ENCODE measurements at places on chromosomes 2 and 18.

DNA sequence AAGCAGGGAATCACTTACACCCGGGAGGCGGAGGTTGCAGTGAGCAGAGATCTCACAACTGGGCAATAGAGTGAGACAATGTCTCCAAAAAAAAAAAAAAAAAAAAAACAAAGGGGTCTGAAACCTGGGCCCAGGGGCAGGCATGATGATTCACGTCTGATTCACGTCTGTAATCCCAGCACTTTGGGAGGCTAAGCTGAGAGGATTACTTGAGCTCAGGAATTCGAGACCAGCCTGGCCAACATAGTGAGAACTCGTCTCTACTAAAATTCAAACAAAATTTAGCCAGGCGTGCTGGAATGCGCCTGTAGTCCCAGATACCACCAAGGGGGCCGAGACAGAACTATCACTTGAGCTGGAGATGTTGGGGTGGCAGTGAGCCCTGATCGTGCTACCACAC is 30.3 kb downstream of the TEX44 start:
- DNase-seq, result no peak

- no peak for DNase-seq
Measured at GRCh38 chr2:21043744-21044532, at the start of gene APOB. TSS of gene APOB (minus strand) at chr2:21044073. CDS start at chr2:21043945, 128 bp downstream.

DNA sequence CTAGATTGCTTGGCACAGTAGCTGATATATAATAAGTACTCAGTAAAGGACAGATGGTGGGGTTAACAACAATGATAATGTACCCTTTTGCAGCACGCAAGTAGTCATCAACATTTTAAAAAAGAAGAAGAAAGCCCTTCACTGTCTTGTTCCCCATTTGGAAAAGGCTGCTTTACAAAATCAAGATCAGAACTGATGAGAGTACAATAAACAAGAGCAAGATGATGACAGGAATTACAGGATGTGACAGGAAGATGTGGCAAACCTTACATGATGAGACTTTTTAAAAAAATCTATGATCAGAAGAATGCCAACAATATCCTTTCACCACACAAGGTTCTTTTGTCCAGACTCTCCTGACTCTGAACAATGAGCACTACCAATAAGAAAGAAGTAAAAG is 9.1 kb downstream of the TYW5 start:
- DNase-seq, result no peak

GRCh38 chr2:196750977-196751631 is 48.4 kb downstream of the GTF3C3 start:
- peak; percentile 34 for DNase-seq

GRCh38 chr2:3345621-3346020 is 32.0 kb downstream of the EIPR1 start:
- no peak for DNase-seq

GRCh38 chr2:149513461-149513860 is 74.1 kb downstream of the MMADHC start:
- DNase-seq, result no peak

- DNase-seq, result no peak
Measured at GRCh38 chr2:98772536-98772935, 41.6 kb upstream of the MGAT4A start.

DNA sequence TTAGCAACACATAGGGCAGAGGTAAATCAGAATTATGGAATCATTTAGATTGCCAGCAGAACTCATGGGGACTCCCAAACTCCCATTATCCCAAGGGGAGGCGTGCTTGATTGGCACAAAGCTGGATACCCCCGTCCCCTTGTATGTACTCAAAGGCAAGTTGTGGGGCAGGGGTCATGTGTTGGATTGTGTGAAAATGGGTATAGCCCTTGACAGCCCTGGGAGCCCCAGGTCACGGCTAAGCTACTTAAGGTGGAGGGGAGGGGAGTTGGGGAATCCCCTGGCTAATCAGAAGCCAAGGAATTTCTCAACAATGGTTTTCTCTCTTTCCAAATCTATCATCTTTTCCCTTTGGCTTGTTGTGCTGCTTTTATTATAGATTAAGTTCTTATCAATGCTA is 32.7 kb downstream of the CLIP4 start:
- no peak for DNase-seq

DNA sequence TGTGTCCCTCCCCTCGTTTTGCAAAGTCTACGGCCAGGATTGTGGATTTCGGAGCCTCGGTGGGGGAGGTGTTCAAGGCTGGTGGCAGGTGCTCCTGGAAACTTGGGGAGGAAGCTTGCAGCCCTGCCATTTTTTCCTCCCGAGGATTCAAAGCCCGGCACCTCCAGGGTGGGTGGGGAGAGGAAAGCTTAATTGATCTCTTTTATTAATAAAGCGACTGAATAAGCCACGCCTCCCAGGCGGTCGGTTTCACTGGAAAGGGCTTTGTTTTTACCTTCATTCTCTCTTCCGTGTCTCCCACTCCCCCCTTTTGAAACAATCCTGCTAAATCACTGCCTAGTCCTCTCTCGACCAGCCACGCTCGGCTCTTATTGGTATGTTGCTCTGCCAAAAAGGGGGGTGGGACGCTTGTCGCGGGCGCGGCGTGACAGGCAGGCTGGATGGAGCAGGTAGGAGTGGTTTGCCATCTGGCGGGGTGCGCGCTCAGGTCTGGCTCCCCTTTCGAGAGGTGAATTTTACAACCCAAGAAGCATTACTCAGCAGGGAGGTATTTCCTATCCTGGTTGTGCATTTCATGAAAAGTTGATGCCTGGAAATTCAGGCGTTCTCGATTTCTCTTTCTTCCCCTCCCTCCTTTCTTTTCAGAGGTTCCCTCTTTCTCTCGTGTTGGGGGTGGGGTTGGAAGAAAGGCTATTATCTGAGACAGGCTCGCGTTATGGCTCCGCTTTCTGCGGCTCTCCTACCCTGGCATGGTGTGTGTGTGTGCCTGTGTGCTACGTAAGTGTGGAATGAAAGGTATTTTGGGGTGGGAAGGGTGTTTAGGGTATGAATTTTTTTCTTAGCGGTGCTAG is 1.4 kb downstream of the NEDD4L start:
- peak; percentile 12 for DNase-seq

DNA sequence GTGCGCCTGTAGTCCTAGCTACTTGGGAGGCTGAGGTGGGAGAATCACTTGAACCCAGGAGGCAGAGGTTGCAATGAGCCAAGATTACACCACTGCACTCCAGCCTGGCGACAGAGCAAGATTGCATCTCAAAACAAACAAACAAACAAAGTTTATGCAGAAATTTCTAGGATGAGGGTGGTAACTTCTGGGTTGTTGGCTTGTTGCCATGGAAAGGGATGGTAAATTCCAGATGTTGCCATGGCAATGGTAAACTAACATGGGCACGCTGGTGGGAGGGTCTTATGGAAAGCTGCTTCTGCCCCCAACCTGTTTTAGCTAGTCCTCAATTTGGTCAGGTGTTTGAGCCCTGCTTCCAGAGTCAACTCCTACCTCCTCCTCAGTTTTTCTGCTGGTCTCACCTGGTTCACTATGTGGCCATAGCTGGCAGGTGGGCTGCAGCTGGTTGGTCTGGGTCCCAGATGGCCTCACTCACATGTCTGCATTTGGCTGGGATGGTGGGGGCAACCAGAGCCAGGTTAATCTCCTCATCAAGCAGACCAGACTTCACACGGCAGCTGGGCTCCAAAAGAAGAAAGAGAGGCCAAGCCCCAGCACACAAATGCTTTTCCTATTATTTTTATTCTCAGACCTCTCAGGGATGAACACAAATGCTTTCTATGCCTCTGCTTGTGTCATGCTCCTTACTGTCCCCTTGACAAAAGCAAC is 26.6 kb upstream of the TEX44 start:
- DNase-seq, result no peak

DNA sequence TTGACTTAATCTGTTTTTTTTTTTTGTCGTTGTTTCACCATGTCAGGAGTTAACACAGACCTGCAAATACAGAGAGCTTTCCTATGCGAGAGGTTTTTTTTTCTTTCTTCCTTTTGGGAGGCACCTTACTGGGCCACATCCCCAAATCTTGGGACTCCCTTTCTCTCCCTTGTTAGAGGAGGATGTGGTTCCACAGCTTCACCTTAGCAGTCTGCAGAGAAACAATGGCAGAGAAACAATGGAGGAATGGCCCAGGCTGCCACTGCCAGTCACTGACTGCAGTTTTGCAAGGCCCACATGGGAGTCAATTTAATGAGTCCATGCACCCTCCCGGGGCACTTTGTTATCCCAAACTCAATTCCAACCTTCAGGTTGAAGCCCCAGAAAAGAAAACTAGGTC is 20.8 kb upstream of the PDK1 start:
- no peak for DNase-seq

DNA sequence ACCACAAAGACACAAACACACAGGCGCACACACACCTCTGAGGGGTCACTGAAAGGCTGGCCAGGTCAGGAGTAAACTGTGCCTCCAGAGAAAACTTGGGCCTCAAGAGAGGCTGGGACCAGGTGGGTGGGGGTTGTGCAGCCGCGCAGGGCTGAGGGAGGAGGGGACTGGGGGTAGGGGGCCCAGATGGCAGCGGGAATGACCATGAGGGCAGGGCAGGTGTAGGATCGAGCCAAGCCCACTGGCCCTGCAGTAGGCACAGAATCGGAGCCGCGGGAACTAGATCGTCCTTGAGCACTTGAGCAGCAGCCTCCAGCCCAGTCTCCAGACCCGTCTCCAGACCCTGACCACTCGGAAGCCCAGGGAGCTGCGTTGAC is 36.8 kb downstream of the ANKMY1 start:
- DNase-seq, result no peak

DNA sequence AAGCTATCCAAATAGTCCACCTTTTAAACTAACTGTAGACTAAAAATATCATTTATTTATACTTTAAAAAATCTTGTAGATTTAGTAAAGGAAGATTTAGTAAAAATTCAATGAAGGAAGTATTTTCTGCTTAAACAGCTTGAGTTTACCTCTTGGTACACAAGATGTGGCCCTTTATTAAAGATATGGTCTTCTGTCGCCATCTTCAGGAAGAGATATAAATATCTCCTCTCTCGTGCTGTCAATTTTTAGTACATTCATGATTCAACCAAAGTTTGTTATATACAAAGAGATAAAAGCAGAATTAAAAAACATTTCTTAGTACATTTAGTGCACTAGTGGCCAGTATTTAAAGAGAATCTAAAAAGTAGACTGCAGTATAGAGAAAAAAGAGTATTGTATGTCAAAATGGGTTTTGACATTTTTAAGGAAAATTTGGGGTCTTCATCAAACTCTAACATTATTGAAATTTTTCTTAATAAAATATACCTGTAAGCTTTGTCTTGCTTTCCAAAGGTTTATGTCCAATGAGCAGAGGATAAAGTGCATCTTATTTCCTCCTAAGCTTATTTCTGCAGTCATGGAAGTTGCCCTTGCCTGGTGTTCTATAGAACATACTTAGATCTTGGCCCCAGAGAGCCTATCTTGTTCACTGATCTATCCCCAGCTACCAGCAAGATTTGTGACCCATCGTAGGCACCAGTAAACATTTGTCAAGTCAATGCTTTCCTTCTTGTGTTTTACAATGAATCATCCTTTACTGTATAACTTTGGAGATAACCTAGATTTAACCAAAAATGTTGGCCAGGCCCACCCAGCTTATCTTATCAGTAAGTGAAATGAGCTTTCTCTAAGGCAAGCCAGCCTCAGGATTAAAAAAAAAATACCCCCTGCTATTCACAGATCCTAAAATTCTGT is 18.5 kb upstream of the EML6 start:
- peak; percentile 62 for DNase-seq

DNA sequence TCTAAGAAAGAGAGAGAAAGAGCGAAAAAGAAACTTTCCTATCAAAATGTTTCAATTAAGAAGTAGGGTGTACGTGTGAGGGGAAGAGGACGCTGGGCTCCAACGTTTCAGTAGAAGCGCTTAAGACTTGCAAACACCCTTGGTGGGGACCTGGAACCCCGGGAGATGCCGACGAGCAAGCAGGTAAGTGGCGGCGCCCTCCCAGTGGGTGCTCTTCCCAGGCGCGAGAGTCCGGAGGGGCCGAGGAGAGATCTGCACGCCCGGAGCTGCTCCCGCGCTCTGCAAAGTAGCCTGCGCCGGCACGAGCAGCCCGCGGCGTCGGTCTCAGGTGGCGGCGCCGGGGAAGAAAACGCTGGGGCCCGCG is 678 bp upstream of the OTX1 start:
- no peak for DNase-seq

- DNase-seq, result no peak
Measured at GRCh38 chr2:9462886-9463697, 11.3 kb upstream of the IAH1 start.

DNA sequence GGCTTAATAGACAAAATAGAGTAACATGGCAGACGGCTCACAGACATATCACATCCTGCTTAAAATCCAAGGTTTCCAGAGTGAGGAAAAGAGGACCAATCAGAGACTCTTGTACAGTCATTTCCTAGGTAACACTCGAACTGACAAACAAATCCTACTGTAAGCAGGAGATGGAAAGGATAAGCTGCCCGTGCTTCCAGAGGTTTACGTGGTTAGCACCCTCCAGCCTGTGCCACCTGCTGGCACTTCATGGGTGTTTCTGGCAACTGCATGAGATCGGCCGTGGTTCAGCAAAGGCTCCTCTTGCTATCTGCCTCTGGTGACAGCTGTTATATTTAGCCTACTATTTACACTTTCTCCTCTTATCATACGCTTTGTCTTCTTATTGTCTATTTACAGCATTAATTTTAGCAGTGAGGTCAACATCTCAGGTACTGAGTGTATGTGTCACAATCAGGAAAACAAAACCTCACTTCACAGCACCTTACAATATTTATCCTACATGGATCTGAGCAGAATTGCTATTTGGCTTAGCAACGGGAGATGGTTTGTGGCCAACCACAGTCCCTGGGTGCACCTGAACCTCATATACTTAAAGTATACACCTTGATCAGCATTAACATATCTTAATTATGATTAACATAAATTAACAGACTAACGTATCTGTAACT is 226.9 kb downstream of the TMEM163 start:
- no peak for DNase-seq

- peak; percentile 79 for DNase-seq
Measured at GRCh38 chr18:79567481-79568147, 112.0 kb upstream of the CTDP1 start.

GRCh38 chr2:95021847-95022246 is 3.7 kb upstream of the MAL start:
- DNase-seq, result no peak

GRCh38 chr2:159204381-159205144 is 81.9 kb downstream of the WDSUB1 start:
- DNase-seq, result no peak

DNA sequence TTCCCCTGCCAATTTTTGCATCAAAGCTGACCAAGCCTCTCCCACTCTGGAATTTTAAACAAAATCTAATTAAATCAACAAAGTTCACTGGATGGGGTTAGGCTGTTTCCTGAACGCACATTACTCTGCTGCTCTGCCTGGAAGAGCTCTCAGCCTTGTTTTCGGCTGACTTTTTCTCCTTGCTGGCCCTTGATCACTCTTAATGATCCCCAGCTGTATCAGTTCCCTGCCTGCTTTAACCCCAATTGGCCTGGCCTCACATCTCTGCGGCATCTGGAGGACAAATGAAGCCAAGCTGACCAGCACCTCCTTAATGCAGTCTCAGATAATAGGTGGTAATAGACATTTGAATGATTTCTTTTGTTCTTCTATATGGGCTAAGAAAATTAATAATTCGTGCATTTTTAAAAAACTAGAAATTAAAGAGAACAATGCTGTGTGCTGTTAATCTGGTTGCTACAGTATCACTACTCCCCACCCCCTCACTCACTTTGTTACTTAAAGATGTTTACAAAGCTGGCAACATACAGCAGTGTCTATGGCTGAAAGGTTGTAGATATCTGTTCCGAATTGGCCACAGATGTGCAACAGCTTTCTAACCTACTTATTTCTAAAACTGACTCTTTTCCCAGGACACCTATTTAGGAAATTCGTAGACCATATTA is 415.2 kb upstream of the KCNH7 start:
- peak; percentile 6 for DNase-seq
